ENCODE measurements at places on chromosomes 3 and 15.

DNA sequence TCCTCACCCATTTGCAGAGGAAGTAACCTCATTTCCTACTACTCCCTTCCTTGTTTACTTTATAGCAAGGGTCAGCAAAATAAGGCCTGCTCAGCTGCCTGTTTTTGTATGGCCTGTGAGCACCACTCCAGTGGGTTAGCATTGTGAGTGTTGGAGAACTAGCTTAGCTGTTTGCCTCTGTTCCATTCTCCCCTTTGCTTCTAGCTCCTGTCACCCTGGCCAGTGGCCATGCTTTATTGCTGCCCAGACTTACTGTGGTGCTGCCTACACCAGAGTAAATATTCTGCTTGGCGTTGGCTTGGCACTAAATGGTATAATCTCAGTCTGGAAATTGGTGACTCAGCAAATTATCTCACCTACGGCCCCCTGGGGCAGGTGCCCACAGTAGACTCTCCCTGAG lies 8.8 kb downstream of the PDCD6IP start:
- no peak for DNase-seq

GRCh38 chr3:13963137-13963886 lies 83.4 kb upstream of the WNT7A start:
- DNase-seq: no peak

- DNase-seq: no peak
Measured at GRCh38 chr3:171110715-171111114, 84.2 kb upstream of the SLC2A2 start.

DNA sequence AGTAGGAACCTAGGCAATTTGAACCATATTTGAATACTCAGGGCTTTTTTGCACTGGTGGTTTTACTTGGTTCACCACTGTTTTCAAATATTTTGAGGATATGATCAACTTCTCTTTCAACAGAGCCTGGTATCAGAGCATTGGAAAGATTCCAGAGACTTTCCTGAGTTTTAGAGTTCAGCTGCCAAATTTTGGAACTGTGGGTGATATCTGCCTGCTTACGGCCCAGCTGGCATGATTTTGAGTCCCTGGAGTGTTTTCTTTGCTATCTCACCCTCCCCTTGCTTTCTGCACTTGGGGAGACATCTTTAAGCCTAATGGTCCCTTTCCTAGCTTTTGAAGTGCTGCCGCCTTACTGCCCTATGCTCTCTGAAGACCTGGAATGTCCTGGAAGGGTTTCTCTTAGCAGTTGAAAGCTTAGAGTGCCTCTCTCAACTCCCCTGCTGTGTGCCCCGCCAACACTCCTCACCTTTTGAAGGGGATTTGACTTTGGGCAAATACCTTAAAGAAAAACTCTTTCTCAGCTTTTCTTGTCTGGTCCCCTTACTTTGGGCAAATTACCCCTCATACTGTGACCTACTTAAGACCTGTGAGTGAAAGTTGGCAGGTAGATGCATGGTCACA lies 539.1 kb downstream of the MFSD1 start:
- no peak for DNase-seq

- no peak for DNase-seq
Measured at GRCh38 chr15:83809345-83809744, 155.4 kb downstream of the ADAMTSL3 start.

- DNase-seq: no peak
Measured at GRCh38 chr15:57827021-57827420, 120.5 kb downstream of the POLR2M start.

- no peak for DNase-seq
Measured at GRCh38 chr3:143070977-143071551, 48.5 kb upstream of the CHST2 start.

GRCh38 chr3:179321668-179322285 lies 1.1 kb upstream of the ZNF639 start:
- peak; percentile 61 for DNase-seq
